CD4-positive, alpha-beta T cell treated with Interleukin-15 for 4 hours (primary cell): ENCODE measurements at places on chromosomes 12 and 14.

GRCh38 chr12:46908236-46908935 is 82.6 kb upstream of the SLC38A4 start:
- DNase-seq: no peak

DNA sequence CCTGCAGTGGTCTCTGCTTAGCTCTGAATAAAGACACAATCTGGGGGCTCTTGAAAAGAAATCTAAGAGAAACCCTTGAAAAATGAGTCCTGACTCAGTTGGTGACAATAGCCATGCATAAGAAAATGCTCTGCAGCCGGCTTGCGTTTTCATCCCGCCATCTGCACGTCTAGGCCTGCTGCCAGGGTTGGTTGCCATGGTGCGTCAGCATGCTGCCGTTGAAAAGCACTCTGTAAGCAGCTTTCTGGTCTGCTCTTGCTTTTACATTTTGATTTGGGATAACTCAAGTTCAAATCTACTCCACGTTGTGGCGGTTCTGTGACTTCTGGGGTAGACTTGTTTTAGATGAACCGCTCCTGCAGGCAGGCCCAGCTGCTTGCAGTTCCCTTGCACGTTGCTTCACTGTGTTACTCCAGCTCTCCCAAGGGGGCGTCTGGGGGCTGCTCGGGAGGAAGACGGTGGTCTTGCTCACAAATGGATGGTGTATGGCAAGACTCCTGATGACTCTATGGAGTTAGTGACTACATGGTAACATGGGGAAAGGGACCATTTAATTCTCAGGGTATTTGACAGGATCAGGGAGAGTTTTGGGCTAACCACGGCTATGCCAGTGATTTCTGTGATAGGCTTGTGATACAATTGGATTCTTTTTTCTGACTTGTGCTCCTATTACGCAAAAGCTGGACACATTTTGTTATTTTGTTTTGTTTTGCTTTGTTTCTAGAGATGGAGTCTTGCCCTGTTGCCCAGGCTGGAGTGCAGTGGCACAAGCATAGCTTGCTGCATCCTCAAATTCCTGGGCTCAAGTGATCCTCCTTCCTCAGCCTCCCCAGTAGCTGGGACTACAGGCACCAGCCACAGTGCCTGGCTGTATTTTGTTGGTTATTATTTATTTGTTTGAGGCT is 15.8 kb downstream of the WNT5B start:
- no peak for DNase-seq

DNA sequence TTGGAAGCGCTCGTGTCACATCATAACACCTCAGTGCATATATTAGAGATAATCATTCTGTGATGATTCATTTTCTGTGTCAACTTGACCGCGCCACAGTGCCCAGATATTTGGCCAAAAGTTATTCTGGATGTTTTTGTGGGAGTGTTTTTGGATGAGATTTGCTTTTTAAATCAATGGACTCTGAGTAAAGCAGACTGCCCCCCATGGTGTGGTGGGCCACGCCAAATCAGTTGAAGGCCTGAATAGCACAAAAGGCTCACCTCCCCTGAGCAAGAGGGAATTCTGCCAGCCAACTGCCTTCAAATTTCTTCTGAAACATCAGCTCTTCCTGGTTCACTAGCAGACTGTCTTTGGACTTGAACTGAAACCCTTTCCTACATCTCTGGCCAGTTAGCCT is 24.6 kb upstream of the MAP3K9 start:
- DNase-seq: no peak

DNA sequence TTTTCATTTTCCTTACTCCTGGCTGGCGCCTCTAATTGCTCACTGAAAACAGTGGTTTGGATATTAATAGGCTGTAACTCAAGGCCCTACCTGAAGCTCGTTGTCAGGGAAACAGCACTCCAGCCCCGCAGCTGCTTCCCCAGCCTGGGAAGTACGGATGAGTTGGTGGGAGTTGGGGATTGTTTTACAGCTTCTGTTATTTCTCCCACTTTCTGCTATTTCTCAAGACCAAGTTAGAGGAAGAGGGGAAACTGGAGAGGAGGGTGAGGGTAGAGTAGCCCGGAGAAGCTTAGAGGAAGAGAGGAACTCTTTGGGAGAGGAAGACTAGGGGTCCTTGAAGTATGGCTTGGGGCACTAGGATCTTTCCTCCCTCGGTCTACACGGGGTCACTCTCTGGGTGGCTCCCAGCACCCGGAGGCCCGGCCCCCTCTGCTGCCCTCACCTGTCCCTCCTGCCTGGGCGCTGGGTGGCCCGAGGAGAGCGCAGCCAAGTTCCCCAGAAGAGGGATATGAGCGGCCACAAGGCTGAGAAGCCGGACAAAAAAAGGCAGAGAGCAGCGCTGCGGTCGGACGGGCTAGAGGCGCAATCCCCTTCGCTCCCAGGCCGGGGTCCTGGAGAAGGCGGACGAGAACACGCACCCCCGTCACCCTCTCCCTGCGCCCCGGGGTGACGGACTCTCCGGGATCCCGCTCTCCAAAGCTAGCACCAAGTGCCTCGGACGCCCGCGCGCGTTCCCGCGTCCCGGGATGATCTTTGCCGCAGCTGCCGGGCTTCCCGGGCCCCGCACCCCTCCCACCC is 671 bp downstream of the SPTB start:
- DNase-seq: no peak

DNA sequence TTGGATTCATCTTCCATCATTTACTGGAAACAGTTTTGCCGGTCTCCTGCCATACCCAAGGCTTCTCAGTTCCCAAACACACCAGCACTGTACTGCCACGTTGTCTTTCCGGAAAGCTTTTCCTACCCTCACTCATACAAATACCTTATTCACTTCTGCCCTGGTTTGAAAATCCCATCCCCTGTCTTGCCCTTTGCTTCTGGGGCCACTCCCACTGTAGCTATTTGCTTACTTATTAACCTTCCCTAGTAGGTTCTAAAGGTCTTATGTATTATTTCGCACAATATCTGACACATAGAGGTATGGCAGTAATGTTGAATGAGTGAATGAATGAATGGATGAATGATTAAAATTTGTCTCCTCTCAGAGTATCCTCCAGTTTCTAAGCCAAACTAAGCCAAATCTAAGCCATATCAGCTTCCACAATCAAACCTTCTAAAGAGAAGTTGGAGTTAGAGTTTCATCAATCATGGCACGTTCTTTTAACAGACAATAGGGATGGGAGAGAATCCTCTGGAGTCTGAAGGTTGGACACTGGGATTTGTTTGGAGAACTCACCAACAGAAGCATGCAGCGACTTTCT is 18.6 kb downstream of the TSPAN8 start:
- no peak for DNase-seq

- no peak for DNase-seq
Observed at GRCh38 chr12:25308756-25309155, 58.0 kb upstream of the KRAS start.

- no peak for DNase-seq
Observed at GRCh38 chr12:9718968-9719367, 13.9 kb downstream of the CLECL1 start.

DNA sequence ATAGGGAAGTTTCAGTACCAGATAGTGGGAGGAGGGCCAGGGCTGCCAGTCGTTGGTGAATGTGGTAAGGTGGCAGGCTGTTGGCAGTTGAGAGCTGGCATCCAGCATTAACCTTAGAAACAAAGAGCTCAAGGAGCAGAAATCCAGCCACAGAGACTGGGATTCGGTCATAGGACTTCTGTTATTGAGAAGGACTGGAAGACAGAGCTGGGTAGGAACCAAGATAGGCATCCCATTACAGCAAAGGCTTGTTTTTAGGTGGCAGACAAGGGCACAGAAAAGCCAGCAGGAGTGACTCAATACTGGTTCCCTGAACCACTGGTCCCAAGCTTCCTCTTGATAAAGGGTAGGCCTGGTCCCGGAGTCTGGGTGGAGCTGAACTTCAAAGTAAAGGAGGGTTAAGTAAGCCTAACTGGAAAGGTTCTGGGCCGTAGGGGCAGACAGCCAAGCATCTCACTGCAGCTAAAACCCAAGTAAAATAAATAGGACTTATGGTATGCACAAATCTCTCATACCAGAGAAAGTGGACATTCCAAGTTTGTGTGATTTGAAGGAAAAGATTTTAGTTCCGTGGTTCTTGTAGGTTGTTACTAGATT is 147.9 kb downstream of the ETV6 start:
- no peak for DNase-seq

DNA sequence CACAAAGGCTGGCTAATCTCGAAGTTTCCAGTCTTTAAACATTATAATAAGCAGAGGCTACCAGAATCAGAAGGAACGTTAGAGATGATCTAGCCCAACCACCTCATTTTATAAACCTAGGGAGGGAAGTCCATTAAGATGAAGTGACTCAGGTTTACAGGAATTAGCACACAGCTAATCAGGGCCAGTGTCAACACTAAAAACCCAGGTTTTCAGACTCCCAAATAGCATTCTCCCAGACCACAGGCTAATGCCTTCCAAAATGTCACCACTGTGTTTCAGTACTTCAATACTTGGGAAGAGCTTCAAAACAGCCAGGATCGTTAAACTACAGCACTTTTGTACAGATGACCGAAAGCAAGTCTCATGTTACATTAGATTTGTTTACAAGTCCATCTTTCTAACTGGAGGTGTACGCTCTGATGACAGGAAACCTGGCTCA is 89.2 kb downstream of the FOXN3 start:
- DNase-seq: no peak

GRCh38 chr14:85531587-85532373 is 1.8 kb downstream of the FLRT2 start:
- DNase-seq: no peak

DNA sequence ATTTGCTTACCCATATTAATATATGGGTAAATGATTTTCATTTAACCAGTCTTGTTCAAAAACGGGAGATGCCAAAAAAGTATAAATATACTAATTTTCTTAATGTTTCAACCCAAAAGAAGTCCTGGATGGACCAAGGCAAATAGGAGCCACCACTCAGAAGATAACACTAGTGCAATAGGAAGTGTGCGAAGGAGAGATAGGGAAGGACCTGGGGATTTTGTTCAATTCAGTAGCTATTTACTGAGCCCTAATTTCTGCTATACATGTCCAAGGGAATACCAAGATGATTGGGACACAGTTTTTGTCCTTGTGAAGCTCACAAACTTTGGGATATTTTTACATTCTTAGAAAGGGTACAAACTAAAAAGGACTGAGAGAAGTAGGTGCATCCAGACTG is 1.5 kb downstream of the CMAS start:
- no peak for DNase-seq

- peak; percentile 82 for DNase-seq
Observed at GRCh38 chr14:61280526-61281185, 482 bp downstream of the TMEM30B start.

GRCh38 chr14:68458253-68458652 is 334.6 kb downstream of the ZFP36L1 start:
- no peak for DNase-seq

GRCh38 chr12:71392521-71393145 is 47.0 kb upstream of the LGR5 start:
- peak; percentile 2 for DNase-seq

DNA sequence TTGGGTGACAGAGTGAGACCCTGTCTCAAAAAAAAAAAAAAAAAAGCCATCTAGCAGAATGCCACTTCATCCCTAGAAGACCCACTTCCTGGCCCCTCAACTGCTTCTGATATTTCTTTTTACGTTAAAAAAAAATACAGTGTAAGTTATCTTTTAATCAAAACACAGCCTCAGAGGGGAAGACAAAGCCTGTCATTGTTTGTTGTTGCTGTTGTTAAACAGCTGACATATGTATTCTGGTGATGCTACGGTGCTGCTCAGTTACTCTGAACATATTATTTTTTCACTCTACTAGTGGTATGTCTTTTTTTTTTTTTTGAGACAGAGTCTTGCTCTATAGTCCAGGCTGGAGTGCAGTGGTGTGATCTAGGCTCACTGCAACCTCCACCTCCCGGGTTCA is 75.4 kb downstream of the PAPLN start:
- no peak for DNase-seq

GRCh38 chr14:105204931-105205672 is 24.0 kb upstream of the NUDT14 start:
- DNase-seq: no peak

GRCh38 chr14:59281609-59282377 is 93.3 kb downstream of the DAAM1 start:
- DNase-seq: no peak

DNA sequence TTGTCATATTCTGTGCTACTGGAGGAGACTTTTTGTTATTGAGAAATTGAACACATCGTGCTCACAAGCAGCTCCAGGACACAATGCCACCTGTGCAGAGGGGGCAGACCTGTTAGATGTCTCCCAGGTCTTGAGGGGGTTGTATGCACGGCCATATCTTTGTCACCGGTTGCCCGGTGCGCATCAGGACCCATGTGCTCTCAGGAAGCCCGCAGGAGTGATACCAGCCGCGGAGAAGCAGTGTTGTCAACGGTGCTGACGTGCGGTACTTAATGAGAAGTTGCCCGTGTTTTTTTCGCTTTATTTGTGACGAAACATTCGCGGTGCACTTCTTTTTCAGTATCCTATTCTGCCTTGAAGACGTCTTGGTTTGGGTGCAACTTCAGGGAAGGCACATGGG is 128.2 kb upstream of the RTL1 start:
- DNase-seq: no peak

- DNase-seq: no peak
Observed at GRCh38 chr12:128444598-128444997, 177.6 kb downstream of the TMEM132C start.

GRCh38 chr14:39381366-39381765 is 50.9 kb downstream of the FBXO33 start:
- DNase-seq: no peak

DNA sequence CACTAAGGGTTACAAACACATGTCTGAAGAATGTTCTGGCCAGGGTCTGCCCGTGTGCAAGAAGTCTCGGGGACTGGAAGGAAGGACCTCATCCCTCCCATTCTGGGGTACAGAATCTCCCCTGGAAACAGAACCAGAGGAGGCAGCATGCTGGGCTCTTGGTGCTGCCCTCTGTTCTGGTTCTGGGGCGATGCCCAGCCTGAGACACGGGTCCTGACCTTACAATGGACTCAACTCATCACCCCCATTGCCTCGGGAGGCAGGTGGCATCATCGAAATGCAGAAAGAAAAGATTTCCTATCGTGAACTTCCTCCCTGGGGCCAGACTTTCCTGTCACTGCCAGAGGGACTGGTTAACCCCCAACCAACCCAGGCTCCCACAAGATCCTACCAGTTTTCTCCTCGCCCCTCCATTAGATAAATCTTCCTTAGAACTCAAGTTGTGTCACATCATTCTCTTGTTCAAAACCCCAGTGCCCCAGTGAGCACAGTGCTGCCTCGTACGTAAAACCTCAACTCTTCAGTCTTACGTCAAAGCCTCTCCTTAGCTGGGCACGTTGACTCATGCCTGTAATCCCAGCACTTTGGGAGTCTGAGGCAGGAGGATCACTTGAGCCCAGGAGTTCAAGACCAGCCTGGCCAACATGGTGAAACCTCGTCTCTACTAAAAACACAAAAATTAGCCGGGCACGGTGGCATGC is 52.1 kb downstream of the PSMA6 start:
- no peak for DNase-seq

- DNase-seq: no peak
Observed at GRCh38 chr12:119885549-119885948, 8.4 kb upstream of the CIT start.

DNA sequence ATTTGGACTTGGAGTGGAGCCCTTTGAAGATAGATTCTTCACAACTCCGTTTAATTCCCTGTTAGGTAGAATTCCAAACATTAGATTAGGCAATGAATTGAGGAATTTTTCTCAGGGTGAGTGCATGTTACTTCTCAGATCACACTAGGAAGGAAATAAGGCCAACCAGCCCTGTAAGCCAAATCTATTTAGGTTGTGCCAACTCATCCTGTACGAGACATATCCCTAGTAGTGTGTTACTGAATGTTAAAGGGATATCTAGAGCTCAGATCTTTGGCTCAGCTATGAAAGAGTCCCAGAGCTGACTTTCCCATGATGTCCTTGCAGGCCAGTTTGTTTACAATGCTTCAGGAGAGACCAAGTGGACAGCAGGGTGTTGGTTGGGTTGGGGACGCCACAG is 45.6 kb downstream of the GPHB5 start:
- no peak for DNase-seq
